ENCODE measurements at places on chromosomes 2 and 18.

GRCh38 chr2:178391701-178392100 is 59.3 kb downstream of the PRKRA start:
- DNase-seq = no peak

GRCh38 chr2:58109481-58109880 is 62.9 kb downstream of the VRK2 start:
- DNase-seq = no peak

- no peak for DNase-seq
Observed at GRCh38 chr2:27214941-27215340, 2.2 kb upstream of the CAD start.

- no peak for DNase-seq
Observed at GRCh38 chr2:59029058-59029457, 787.9 kb upstream of the FANCL start.

DNA sequence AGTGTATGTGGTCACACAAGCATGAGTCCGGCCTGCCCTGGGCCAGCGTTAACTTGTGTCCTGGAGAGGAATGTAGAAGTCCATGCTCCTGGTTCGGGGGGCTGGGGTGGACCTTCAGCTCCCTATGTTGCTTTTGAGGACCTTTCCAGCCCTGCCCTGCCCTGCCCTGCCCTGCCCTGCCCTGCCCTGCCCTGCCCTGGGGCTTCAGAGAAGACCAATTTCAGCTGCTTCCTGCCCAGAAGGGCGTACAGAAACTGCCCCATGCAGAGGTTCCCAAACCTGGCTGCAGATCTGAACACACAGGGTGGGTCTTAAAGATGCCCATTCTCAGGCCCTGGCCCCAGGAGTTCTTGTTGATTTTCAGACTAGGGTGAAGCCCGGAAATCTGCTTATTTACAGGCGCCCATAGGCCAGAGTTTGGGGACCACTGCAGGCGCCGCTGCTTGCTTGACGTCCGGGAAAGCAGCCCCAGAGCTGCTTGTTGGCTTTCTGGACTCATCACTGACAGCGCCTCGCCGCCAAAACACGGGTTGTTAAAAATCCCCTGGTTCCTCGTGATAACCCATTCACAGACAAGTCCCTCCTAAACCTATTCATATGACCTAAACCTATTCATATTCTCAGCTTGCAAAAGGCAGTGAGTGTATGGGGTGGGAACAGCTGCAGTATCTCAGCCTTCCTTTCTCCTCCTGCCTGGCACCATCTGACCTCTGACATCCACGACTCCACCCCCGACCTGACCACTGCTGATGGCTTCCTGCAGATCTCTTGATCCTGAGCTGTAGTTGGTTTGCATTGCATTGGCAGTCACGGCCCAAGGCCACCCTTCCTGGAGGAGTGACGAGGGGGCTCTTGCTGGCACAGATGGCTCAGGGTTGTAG is 198.3 kb downstream of the GLI2 start:
- no peak for DNase-seq

Data from OCI-M1 (cell line).